ENCODE measurements at places on chromosomes 7 and 10.
A peak's percentile ranks its signal among the peaks of the same experiment; 100 is the strongest.

- DNase-seq = no peak
Measured at GRCh38 chr10:4070921-4071660, 286.1 kb upstream of the KLF6 start.

DNA sequence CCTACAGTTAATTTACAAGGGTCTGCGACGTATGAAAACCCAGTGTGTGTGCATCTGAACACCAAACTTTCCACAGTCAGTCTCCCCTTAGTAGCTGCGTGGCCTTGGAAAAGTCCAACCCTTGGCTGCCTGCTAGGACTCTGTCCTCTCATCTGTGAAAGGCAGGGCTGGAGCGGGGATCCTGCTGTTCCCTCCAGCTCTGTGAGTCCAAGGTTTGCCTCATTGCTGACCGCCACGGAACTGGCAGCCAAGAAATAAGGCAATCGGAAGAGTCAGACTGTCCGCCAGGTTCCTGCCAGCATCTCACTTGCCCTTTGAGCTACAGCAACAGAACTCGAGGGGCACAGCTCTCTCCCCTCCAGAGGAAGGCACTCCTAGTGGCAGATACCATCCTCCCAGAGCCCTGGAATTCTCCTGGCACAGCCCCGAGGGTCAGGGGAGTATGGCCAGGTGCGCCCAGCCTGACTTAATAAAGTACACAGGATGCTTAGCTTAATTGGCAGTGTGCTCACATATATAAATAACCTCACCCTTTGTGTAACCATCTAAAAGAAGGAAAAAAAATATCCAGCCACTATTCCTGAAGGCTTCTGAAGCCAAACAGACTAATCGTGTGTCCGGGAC is 530.1 kb upstream of the FOXK1 start:
- DNase-seq = no peak

DNA sequence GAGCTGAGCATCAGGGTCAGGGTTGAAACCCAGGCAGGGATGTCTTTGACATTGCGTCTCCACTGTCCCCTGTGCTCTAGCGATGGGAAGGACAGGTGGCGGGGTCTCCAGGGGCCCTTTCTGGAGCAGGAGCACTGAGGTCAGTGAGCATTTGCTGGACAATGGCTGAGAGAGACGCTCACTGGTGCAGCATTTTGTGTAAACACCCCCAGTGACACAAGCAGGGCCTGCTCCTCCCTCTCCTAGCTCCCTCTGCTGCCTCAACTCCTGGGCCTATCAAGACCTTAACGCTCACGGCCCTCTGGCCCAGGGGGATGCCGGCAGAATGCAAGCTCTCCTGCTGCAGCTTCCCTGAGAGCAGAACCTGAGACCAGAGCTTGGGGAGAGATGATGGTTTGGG is 17.4 kb upstream of the INMT start:
- DNase-seq = no peak

DNA sequence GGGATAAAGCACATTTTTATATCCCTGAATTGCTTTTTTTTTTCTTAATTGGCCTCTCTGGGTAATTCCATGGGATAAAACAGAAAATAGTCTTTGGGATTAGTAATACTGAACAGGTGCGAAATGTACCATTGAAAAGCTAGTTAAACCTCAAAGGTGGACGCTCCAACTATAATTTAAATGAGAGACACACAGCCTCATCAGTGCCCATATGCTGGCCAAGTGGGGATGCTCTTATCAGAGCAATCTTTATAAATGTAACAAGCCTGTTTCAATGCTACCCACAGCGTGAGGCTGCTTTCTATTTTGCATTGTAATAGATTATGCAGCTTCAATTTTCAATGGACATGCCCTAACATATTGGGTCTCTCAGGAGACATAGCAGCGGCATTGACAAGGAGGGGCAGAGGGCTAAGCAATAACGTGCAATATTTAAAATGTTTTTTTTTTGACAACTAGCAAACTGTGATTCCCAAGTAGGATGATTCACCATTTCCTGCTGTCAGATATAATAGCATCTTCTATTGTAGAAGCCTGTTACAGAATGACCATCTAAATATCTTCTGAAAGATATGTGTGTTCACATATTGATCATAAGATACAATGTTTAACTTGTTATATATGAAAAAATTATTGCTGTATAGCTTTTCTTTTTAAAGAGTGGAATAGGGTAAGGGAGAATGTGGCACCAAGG is 91.3 kb upstream of the BET1 start:
- DNase-seq = no peak

DNA sequence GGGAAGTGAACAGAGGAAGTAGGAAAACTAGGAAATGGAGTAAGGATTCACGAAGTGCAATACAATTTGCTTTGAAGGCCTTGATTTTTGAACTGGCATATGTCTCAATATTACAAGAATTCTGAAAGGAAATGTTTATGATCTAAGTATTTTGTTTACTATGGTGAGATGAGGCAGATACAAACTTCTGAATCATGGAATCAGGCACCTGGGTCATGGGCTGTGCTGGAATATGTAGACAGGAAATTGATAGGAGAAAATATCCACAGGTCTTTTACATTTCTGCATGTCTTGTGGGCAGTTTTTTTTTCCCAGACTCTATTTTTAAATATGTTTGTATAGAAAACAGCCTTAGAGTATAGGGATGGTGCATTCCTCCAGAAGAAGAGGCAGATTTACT is 117.1 kb downstream of the PPP1R3A start:
- no peak for DNase-seq

DNA sequence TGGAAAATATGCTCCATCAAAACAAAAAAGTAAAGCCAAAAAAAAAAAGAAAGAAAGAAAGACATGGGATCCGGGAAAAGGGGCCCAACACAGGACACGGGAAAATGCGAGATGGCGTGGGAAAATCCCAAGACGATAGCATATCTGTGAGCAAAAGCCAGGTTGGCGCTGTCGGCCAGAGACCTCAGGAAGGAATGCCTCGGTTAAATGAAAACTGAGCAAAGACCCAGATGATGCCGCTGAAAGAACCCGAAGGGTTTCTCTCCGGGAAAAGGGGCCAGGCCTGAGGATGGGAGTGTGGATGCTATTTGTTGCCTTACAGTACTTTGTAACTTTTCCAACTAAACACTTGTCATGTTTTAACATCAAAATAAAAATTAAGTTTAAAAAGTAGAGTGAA is 49.5 kb upstream of the PPP2R2D start:
- no peak for DNase-seq

DNA sequence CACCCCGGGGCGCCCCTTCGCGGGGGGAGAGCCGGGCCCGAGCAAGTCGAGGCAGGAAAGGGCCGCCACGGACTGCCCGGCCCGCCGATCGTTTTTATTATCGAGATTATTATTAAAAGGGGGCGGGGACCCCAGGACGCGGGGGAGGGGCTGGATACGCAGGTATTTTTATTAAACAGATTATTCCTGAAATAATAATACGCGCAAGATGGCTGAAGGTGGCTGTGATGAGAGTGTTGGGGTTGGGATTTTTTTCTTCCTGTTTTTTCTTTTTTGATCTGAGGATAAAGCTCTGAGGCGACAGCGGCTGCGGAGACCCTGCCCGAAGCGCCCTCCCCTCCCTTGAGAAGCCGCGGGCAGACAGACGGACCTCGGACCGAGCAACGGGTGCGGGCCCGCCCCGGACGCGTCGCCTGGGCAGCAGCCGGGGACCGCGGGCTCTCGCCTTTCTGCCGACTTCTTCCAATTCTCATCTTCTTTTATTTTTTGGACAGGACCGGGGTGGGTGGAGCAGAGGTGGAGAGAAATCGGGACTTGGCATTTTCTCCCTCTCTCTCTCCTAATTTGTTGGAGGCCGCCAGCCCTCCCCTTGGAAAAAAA is 1.4 kb upstream of the TRIM8 start:
- DNase-seq = peak; percentile 47

- no peak for DNase-seq
Measured at GRCh38 chr7:81301815-81302214, 383.0 kb upstream of the SEMA3C start.

DNA sequence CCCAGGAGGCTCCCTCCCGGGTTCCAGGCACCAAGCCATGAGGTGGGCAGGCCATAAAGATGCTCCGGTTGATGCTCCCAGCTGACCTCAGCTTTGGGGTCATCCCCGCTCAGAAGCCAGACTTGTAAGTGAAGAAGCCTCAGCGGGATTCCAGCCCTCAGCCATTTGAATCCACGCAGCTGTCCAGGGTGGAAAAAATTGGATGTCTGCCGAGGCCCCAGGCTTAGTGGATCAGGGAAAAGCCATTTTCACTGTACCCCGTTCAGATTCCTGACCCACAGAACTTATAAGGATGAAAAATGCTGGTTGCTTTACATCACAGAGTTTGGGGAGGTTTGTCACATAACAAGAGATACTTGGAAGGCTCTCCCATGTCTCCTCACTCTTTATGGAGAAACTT is 49.2 kb upstream of the CPN1 start:
- DNase-seq = no peak

DNA sequence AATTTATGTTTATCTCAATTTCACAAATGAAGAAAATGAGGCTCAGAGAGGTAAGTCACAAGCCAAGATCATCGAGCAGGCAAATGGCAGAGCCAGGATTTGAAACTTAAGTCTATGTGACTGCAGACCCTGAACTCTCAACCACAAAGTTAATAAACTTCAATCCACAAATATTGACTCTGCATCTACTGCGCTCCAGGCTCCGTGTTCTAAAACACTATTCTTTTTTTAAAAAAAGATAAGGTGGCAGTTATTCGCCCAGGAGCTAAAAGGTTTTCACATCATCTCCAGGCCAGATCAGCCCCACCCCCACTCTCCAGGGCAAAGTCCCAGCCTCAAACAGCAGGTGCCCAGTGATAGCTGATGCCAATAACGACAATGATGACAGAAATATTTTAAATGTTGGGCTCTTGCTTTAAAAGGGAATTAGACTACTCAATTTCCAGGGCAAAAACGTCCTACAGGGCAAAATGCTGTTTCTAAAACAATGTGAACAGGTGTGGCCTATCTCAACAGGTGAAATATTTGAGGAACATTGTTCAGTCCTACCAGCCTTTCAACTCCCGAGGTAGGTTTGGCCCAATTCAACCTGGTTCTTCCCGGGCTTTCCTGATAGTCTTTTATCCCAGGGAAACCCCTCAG is 85.2 kb downstream of the SORBS1 start:
- no peak for DNase-seq

DNA sequence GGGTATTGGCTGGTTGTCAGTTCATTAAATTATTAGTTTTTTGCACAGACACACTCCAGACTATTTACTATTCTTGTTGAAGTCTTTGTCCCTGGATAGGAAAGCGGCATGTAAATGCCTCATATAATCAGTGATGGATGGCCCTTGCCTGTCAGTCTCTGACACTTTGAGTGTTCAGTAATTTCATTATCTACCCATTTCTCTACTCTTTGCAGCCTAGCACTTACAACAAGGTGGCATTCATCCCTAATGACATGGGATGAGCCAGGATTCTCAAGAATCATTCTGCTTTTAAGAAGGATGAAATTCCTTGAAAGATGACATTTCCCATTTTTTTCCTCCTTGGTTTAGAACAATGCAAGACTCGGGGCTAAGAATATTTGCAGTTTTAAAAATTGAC is 155.7 kb downstream of the SORCS3 start:
- no peak for DNase-seq

DNA sequence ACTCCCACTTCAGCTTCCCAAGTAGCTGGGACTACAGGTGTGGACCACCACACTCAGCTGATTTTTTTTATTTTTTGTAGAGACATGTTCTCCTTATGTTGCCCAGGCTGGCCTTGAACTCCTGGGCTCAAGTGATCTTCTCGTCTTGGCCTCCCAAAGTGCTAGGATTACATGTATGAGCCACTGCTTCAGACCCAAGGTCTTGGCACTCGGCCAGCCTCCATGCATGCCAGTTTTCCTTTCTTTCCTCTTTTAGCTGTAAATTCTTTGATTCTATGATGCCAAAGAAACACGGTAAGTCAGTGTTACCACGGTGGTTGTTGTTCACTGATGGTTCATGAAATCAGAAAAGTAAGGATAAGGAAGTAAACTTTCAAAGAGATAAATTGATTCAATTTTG is 3.0 kb upstream of the MGAM start:
- no peak for DNase-seq

DNA sequence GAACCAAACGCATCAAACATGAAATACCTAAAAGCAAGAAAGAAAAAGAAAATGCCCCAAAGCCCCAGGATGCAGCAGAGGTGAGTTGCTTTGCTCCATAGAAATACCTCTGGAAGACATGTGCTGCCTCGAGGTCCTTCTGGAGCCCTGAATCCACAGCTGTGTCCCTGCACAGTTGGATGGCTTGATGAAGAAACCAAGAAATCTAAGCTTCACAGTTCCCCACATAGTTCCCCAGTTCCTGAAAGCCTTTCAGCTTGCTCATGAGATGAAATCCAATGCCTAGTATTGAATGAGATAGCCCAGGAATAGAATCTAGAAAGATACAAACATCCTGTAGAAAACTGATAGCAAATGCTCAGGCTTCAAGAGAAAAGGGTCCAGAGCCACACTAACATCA is 182.8 kb downstream of the RTKN2 start:
- no peak for DNase-seq

- DNase-seq = no peak
Measured at GRCh38 chr10:132370426-132371340, 26.3 kb upstream of the PWWP2B start.

DNA sequence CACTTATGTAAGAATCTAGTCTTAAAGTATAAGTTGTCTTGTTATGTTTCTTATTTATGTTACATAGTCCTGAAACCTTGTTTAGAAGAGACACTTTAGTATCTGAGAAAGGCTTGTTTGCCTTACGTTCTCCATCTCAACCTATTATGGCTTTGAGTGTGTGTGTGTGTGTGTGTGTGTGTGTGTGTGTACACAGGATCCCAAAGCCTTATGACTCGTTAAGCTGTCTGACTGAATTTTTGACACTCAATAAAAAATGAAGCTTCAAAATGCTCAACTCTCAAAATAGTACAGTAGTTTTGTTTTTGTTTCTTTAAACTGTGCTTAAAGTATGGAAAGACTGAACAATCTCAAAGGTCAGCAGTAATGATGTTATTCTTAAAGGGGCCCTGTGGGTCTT is 18.0 kb downstream of the CALU start:
- no peak for DNase-seq

GRCh38 chr7:137880432-137880831 is 33.7 kb upstream of the DGKI start:
- peak; percentile 77 for DNase-seq

- DNase-seq = no peak
Measured at GRCh38 chr7:55436457-55436856, 71.3 kb downstream of the LANCL2 start.

DNA sequence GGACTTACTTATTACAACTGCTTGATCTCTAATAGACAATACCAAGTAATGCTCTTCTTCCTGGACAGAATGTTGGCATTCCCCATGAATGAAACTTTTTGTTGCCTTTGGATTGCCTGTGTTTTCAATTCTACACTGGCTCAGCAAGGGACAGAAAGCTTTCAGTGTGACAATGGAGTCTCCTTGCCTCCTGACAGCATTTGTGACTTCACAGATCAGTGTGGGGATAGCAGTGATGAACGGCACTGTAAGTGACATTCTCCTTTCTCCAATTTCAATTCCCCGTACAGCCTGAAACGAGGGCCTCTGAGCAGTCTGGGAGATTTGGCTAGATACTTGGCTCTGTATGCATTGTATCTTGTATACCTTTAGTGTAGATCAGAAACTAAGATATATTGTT is 290 bp downstream of the MALRD1 start:
- DNase-seq = no peak

- DNase-seq = no peak
Measured at GRCh38 chr7:70389531-70390151, 742.3 kb upstream of the GALNT17 start.

All from AG08395 (cell line).